ENCODE measurements at places on chromosomes 12 and 14. TPM values are rescaled to one million over a fixed set of nuclear protein-coding genes. Genes with fewer than 3 reads are reported as not detected.

Gene TMEM63C
- not detected for total RNA-seq

Gene TAS2R31
- 1.4 TPM for total RNA-seq

Gene KLRD1
- total RNA-seq = not detected

Gene RPS6KL1
- total RNA-seq = 0.80 TPM

Gene TEX22
- total RNA-seq = 0.06 TPM

- peak; percentile 84 for DNase-seq
Measured at GRCh38 chr12:66241061-66242043, 52.3 kb downstream of the IRAK3 start.

- DNase-seq = no peak
Measured at GRCh38 chr12:535396-535795, 75.7 kb downstream of the B4GALNT3 start.

- no peak for DNase-seq
Measured at GRCh38 chr12:4787965-4788364, 67.8 kb downstream of the GALNT8 start.

- DNase-seq = peak; percentile 19
Measured at GRCh38 chr12:31768046-31768445, 39.2 kb upstream of the AMN1 start.

DNA sequence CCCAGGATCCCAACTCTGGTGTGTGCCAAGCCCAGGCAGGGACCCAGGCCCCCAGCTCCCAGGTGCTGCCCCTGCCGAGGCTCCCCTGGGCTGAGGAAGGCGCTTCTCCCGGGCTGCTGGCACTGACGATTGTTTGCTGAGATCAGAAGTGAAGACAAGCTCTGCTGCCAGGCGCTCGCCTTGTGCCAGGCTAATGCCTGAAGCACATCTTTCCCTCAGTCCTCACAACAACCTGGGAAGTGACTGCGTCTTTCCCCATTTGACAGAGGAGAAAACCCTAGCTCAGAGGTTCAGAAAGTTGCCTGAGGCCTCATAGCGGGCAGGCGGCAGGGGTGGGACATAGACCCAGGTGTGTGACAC is 36.8 kb downstream of the ANKRD9 start:
- no peak for DNase-seq

- no peak for DNase-seq
Measured at GRCh38 chr12:120292411-120292660, 633 bp upstream of the RNU4-2 start.

DNA sequence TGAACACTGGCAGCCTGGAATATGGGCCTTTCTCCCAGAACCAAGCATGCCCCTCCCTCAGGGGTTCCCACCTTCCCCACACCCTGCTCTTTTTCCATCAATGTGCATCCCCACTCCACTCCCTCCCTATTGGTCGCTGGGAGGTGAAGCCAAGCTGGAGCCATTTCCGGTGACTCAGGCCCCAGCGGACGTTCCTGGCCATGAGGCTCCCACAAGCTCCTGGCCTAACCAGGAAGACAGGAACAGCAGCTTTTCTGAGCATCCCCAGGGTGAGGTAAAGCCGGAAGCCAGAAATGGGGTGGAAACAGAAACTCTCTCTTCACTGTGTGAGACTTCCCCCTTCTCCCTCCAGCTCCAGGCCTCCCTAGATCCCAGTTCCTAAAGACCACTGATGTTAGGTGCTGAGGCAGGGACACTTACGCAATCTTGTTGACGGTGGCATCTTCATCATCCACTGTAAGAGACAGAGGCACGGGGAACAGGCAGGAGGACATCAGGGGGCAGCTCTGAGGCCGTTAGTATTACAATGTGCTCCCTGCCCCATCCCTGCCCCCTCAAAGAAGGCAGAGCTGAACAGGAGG is 5.1 kb downstream of the LMBR1L start:
- no peak for DNase-seq

- DNase-seq = no peak
Measured at GRCh38 chr12:116856729-116857128, 24.5 kb downstream of the HRK start.

GRCh38 chr14:42437809-42438208 is 831.1 kb downstream of the LRFN5 start:
- no peak for DNase-seq

DNA sequence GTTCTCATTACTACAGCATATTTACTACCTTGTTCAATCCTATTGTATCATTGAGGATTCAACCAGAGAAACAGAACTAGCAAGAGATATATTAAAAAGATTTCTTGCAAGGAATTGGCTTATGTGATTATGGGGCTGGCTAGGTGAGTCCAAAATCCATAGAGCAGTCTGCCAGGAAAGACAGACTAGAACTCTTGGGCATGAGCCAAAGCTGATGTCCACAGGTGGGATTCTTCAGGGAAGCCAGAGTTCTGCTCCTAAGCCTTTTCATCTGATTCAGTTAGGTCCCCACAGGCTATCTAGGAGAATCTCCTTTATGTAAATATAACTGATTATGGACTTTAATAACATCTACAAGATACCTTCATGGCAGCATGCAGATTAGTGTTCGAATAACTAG is 26.0 kb downstream of the PELI2 start:
- no peak for DNase-seq

DNA sequence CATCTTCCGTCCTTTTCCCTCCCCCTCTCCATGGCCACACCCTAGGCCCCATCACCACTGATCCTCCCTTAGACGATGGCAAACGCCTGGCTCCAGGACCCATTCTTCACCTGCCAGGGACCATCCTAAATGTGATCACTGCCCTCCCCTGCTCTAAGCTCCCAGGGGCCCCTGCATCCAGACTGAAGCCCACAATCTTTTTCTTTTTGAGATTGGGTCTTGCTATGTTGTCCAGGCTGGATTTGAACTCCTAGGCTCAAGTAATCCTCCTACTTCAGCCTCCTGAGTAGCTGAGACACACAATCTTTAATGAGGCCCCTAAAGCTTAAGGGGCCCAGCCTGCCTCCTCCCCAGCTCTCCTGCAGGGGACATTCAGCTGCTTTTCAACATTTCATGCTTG is 15.3 kb downstream of the RBM19 start:
- DNase-seq = no peak

GRCh38 chr14:95071649-95072280 is 85.6 kb downstream of the DICER1 start:
- DNase-seq = no peak

DNA sequence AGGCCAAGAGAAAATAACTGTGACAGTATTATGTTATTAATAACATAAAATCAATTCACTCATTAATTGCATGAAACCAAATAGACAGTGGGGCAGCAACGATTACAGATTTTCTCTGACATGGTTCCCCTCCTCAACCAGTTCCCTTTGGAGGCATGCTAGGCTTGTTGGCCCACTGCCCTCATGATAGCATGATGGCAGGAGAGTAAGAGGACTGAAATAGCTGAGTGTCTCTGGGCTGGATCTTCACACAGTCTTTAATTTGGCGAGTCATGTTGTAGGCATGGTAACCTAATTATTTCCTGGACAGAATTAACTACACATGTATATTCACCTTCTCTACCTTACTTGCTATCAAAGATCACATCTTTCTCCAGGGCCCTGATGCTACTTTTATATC is 266.2 kb upstream of the PELI2 start:
- no peak for DNase-seq

- peak; percentile 24 for DNase-seq
Measured at GRCh38 chr14:103385929-103386712, 906 bp downstream of the MARK3 start.

DNA sequence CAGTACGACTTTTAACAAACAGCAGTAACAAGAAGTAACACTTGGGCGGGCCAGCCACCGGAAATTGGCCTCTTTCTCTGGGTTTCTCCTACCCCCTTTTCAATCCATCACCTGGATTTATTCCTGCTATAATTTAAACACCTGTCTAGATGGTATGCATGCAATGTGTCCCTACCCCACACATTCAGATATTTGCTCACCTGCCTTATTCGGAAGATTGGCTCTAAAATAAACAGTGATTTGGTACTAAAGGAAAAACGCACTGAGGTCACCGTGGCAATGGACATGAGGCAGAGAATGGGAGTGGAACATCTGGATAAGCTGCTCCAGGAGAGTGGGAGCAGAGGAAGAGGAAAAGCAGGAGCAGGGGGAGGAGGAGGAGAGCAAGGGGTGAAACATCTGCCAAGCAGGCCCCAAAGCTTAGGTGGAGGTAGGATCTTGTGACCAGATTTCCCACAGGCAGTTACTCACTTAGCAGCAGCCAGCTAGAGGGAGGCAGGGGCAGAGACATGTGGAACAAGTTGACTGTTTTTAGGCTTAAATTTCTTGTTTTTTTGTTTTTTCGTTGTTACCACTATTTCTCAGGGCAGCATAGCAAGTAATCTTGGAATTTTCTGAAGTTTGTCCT is 150.9 kb downstream of the TTLL5 start:
- no peak for DNase-seq

DNA sequence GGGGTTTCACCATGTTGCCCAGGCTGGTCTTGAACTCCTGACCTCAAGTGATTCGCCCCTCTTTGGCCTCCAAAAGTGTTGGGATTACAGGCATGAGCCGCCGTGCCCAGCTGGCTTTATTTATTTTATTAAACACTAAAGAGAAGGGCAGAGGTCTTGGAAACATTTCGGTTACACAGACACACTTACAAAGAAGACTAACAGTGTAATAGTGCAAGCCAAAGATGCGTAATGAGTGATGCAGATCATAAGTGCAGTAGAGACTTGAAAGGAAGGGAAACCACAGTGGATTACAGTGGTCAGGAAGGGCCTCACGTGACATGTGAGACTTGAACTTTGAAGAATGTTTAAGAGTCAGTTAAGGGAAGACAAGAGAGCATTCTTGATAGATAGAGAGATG is 33.9 kb upstream of the CDK17 start:
- peak; percentile 98 for DNase-seq

GRCh38 chr14:71416392-71416791 is 509.1 kb downstream of the PCNX1 start:
- no peak for DNase-seq

- no peak for DNase-seq
Measured at GRCh38 chr12:65612440-65612839, 211.8 kb upstream of the HMGA2 start.

Data from LHCN-M2 (cell line).